ENCODE measurements at places on chromosomes 4 and X.
A peak's percentile ranks its signal among the peaks of the same experiment; 100 is the strongest.

GRCh38 chrX:105823092-105823455 lies 735 bp downstream of the NRK start:
- DNase-seq, result peak; percentile 14

- no peak for DNase-seq
Measured at GRCh38 chr4:163969291-163969690, 474.8 kb downstream of the TMA16 start.

DNA sequence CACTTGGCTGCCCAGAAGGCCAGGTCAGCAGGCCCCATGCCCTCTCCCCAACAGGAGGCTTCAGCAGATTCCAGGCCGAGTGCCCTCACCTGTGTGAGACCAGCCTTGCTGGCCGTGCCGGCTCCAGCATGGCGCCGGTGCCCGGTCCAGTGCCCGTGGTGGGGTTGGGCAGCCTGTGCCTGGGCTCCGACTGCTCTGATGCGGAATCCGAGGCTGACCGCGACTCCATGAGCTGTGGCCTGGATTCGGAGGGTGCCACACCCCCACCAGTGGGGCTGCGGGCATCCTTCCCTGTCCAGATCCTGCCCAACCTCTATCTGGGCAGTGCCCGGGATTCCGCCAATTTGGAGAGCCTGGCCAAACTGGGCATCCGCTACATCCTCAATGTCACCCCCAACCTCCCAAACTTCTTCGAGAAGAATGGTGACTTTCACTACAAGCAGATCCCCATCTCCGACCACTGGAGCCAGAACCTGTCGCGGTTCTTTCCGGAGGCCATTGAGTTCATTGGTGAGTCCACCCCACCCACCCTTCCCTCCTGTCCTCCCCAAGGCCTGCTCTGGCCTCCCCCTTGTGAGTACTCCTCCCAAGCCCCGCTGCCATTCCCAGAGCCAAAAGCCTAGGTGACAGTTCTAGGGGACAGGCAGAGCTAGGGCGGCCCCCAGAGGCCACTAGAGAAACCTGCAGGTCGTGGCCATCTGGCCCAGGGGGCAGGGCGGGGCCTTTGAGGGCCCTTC lies 2.3 kb downstream of the DUSP9 start:
- peak; percentile 27 for DNase-seq

GRCh38 chr4:80306260-80306659 lies 29.3 kb upstream of the CFAP299 start:
- no peak for DNase-seq

- no peak for DNase-seq
Measured at GRCh38 chrX:144819406-144819805, 427.9 kb upstream of the SPANXN1 start.

- DNase-seq, result no peak
Measured at GRCh38 chr4:3572363-3572762, 40.1 kb upstream of the LRPAP1 start.

DNA sequence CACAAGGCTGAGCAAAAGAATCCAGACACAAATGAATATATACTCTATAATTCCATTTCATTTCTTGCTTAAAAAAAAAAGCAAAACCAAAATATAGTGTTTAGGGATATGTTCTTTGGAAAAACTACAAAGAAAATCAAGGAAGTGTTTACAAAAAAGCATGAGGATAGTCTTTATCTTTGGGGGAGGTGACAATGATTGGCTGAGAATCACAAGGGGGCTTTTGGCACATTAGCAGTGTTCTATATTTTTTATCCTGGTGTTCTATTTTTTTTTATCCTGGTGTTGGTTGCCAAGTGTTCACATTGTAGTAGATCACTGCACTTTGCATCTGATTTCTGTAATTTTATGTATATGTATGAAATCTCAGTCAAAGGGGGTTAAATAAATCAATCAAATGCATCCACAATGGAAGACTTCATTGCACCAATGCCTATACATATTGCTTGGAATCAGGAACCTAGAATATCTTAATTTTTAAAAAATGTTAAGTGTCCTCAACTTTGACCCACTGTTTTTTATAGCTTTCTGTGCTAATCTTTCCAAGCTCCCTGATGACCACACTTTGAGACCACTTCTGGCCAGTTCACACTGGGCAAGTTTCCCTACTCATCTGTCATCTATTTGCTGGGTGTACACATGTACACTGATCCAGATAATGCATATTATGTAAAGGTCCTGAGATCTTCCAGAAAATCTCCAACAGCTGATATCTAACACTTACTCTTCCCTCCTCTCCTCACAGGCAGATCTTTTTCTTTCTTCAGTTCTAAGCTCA lies 3.7 kb downstream of the TBC1D9 start:
- DNase-seq, result no peak

DNA sequence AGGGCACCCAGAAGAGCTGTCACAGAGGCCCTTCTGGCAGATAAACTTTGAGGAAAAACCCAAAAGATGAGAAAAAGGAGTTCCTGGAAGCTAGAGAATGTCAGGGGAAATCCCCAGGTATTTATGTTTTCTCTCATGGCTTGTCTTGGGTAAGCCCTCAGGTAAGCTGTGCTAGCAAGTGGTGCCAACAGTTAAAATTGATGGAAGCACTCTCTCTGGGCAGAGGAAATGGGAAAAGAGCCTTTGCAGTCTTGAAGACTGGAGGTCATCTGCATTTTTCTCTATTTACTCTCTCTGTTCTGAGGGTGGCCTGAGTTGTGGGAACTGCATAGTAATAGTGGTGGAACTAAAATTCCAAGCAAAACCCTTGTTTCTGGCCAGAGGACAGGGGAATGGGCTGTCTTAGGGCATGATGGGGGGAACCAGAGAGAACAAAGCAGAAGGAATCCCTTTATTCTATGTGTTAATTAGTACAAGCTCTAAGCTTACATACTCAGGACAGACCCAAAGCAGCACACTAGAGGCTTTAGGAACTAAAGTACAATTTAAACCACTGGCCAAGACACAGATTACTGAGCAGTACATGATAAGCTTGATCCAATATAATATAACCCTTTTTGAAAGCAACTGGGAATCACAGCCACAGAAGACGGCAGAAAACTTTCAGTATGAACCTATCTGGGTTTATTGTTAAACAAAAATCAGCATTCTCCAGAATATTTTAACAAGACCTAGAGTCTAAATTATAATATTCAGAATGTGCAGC lies 53.3 kb upstream of the SLC10A4 start:
- DNase-seq, result no peak

GRCh38 chr4:153528705-153529485 lies 62.7 kb downstream of the TMEM131L start:
- no peak for DNase-seq

GRCh38 chrX:103356130-103356798 lies at the start of gene TCEAL9:
TSS of gene TCEAL9 (plus strand) at chrX:103356506. CDS start at chrX:103357685, 1,179 bp downstream.
- DNase-seq, result peak; percentile 65

- DNase-seq, result no peak
Measured at GRCh38 chr4:86549163-86549788, 44.8 kb upstream of the PTPN13 start.

All from left cardiac atrium (tissue), 4 donors.